ENCODE measurements at places on chromosomes 1 and 21.
A peak's percentile ranks its signal among the peaks of the same experiment; 100 is the strongest.

GRCh38 chr1:17060306-17060749, 6.5 kb upstream of the SDHB start:
- no peak for DNase-seq

GRCh38 chr1:205279986-205280385, 41.6 kb downstream of the NUAK2 start:
- DNase-seq = no peak

GRCh38 chr1:199612976-199613774, 414.3 kb upstream of the NR5A2 start:
- DNase-seq = no peak

- DNase-seq = no peak
Measured at GRCh38 chr1:231326248-231326647, 11.4 kb downstream of the EXOC8 start.

DNA sequence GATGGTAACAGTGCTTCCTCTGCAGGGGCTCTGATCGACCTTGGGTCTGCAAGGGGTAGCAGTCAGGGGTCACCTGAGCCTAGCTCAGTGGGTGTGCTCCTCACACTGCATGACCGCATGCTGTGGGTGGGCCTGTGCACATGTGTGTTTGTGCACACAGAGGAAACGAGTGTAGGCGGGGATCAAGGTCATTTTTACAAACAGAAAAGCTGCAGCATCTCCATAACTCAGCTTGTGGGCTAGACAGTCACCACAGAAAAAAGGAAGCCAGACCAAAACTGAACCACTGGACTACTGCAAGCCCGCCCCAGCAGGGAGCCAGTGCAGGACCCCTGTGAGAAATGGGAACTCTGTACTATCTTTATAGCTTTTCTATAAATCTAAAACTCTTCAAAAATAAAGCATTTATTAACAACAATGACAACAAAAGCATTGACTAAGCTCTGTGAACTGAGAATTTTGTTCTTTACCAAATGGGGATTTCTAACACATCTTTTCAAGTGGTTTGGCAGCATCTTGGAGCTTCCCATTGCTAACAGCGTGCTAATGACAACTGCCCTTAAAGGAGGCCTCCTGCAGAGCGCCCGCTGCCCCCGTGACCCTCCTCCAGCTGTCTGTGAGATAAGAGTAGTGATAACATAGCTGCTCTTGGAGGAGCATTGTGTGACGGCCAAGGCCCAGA, 19.9 kb upstream of the NEK2 start:
- DNase-seq = no peak

DNA sequence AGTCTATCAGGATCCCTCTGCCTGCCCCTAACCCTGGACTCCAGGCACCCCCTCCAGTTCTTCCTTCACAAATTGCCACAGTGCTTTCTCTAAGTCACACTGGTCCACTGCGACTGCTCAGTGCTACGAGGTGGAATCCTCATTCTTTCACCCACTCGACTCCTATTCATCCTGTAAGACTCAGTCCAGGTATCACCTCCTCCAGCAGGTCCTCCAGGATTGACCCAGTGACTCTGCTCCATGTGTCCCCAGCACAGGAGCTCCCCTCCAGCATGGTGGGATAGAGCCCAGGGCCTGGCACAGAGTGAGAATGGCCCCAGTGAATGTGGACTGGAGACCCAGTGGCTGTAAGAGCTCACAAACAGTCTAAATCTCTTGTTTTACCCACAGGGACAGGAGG, 45.5 kb upstream of the WNT4 start:
- no peak for DNase-seq

DNA sequence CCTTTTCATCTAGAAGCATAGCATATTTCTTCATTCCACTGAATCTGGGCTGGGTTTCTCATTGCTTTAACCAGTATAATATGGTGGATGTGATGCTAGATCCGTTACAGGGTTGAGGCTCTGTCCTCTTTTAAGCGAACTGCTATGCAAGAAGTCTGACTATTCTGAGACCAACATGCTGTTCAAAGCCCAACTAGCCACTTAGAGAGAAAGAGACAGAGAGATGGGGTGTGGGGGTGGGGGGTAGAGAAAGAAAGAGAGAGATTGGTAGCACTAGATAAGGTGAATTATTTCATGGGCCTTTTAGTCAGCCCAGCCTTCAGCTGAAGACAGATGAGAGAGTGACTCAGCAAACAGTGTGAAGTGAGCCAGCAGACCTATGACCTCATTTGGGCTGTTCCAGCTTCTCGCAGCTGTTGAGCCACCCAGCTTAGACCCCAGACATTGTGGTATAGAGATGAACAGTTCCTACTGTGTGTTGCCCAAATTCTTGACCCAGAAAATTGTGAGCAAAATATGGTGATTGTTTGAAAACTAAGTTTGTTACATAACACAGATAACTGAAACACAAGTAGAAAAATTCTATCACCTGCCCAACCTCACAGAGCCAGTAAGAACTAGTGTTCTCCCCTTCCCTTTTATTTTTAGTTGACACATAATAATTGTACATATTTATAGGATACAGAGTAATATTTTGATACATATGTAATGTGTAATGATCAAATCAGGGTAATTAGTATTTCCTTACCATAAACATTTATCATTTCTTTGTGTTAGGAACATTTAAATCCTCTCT, 40.7 kb upstream of the PRKACB start:
- peak; percentile 38 for DNase-seq

DNA sequence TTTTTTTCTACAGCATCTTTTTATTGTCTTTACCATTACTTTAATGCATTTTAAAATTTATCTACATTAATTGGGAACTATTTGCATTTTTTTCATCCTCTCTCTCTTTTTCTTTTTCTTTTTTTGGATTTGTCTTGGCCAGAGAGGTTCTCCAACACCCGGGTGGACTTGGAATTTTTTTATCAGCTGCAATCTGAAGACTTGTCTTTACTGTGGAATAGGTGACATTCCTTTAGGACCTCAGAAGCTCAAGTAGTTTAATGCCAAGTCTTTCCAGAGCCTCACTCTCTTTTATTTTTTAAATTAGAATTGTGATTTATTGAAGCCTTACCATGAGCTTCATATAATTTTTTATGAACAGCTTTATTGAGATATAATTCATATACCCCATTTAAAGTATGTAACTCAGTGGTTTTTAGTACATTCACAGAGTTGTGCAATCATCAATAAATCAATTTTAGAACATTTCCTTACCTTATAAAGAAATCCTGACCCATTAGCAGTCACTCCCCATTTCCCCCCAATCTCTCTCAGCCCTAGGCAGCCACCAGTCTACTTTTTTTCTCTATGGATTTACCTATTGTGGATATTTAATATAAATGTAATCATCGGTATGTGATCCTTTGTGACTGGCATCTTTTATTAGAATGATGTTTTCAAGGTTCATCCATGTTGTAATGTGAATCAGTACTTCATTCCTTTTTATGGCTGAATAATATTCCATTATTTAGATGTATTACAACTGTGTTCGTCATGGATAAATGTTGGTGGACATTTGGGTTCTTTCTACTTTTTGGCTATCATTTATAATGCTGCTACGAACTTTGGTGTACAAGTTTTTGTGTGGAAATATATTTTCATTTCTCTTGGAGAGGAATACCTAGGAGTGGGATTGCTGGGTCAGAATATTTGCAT, 6.2 kb downstream of the TUFT1 start:
- no peak for DNase-seq

- no peak for DNase-seq
Measured at GRCh38 chr1:175629318-175629694, 114.1 kb downstream of the TNR start.

DNA sequence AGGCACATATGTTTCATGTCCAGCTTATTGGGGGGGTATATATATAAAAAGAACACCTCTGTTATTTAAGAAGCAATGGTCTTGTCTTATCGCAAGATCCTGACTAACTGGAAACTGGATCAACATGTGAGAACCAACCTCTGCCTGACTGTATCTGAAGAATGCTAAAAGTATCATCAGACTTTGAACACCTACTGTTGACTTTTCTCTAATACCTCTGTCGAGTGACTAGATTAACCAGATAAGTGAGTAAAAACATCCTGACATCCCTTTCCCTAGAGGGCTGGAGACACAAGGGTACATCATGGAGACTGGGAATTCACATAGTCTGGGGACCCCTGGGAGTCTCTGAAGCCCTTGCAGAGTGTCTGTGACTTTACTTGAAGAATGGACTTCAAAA, 26.3 kb upstream of the PIGC start:
- no peak for DNase-seq

All from femur (tissue), 1 donor.